ENCODE measurements at places on chromosomes 2 and 18.

DNA sequence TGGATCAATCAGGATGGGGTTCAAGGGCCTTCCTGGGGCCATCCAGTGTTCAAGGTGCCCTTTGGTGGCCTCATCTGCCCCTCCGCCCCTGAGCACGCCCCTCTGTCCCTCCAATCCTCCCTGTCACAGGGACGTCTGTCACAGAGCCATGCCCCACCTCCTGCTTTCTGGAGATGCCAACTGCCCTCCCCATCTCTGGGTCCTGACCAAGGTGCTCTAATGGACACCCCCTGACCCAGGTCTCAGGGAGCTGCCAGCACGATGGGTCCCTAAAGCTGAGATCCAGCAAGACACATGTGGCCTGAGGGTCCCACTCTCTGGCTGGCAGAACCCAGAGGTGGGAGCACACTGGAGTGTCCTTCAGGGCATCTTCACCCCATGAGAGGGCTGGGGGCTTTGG, 2.1 kb upstream of the TEKT4 start:
- no peak for DNase-seq

GRCh38 chr2:100882645-100883613, 63.0 kb downstream of the NPAS2 start:
- DNase-seq, result no peak

DNA sequence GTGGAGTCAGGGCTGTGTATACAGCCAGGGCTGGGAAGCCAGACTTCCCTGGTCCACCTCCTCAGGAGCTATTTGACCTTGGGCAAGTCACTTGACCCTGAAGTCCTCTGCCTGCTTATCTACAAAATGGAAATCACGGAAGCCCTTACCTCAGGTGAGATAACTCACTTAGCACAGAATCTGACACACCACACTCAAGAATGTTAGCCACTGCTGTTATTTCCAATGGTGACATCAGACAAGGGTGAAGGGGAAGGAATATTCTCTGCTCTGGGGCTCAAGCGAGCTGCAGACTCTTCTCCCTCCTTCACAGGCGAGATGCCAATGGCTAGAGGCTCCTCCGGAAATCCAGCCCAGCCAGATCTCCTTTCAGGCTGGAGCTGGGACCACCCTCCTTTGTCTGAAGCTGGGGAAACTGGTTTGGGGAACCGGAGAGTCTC, 189.6 kb downstream of the HAUS1 start:
- DNase-seq, result no peak

DNA sequence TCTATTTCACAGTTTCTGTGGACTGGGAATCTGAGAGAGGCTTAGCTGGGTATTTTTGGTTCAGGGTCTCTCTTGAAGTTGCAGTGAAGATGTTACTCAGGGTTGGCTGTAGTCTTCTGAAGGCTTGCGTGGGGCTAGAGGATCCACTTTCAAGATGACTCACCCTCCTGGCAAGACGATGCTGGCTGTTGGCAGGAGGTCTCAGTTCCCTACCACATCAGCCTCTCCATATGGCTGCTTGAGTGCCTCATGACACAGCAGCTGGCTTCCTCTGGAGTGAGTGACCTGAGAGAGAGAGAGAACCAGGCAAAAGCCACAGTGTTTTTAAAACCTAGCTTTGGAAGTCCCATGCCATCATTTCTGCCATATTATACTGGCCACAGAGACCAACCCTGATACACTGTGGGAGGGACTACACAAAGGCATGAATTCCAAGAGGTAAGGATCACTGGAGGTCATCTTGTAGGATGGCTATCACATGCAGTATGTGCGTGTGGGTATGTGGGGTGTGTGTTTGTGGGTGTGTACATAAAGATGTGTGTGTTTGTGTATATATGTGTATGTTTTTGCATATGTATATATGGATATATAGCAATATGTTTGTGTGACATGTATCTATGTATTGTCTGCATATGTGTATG, 25.1 kb downstream of the DNPEP start:
- DNase-seq, result no peak

DNA sequence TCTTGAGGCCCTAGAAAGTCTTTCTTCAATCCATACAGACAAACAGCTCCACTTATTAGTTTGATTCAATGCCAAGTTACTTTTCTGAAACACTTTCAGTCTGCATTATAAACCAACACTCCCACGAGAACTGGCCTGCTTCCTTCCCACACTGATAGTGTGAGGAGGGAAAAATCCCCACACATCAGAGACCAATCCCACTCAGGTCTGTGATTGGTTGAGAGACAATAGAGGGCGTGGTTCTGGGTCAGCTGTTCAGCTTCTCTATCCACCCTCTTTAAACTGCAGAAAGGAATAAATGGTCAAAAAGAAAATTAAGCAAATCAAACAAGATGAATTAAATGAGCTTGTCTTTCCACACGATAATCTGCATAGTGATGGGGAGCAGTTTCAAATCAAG, 152.5 kb downstream of the NRP2 start:
- no peak for DNase-seq

- no peak for DNase-seq
These were observed 20.7 kb upstream of the DNAH6 start for GRCh38 chr2:84495539-84496146.

DNA sequence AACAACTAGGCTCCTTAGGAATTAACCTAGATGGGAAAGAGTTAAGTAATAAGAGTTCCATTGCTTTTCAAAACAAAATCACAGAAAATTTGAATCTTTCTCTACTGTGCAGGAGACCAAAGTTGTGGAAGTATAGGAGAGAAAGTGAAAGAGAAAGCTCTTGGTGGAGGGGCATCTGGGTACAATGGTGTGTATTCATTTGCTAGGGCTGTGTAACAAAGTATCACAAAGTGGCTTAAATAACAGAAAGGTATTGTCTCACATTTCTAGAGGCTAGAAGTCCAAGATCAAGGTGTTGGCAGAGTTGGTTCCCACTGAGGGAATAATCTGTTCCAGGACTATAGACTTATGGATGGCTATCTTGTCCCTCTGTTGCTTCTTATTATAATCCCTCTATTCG, 50.5 kb upstream of the GORASP2 start:
- DNase-seq, result no peak

DNA sequence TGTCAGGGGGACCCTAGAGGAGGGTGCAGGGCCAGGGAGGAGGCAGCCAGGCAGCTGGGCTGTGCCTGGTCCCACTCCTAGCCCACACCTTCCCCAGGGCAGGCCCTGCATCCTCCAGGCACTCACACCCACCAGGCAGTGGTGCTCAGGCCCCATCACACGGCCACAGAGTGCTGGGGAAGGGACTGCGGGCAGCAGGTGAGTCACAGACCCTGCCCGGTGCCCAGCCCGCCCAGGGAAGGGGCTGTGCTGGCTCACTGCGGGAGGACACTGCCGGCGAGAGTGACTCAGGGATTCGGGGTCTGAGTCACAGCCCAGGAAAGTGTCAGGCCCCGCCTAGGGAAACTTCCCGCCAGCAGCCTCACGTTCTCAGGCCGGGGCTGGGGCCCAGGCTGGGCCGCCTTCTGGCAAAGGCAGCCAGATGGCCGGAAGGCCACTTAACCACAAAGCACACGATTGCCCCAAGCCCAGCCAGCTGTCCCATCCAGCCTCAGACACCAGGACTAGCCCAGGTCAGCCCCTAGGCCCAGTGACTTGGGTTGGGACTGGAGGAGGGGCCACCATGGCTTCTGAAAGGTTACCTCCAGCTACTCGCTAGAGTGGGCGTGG, 42.2 kb downstream of the BIN1 start:
- no peak for DNase-seq

DNA sequence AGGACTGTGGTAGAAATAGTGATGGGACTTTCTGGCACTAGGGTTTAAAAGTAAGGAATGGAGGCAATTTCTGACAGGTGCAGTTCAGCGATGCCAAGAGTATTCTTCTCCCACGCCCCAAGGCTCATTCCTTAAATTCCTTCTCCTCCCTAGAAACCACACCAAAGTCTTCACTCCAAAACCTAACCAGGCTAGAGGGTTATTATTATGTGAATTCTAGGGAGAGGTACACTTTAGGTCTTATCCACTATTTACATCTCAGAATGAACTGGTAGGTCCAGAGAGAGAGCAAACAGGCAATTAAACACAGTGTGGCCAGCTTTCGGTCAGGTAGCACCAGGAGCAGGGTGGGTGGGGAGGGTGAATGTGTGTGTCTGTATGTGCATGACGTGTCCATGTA, 11.4 kb downstream of the IL1F10 start:
- DNase-seq, result no peak

DNA sequence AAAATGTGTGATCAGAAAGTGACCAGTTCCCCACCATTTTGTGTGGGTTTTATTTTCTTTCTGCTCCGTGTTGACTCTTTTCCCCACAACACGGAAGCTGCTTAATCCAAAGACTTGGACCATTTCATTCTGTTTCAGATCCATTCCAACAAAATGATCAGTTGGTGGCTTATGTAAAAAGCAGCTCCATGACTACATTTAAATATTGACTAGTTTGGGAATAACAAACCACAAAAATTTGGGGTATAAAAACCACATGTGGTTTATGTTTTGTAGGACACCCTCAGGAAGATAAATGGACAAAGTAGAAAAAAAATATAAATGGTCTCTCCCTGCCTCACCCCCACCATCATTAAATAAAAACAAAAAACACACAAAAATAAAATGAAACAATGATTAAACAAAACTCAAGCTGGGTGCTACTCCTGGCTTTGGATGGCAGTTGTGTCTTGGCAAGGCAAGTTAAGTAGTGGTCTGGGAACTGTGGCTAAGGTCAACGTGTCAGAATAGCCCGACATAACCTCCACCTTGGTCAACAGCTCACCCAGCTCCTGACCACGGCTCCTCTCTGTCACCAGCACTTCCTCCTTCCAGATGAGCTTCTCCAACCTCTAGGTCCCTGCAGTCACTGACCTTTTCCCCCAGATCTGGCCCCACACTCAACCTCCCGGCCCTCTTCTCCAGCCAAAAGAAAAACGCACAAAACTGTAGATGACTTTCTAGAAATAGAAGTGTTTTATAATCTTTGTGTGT, 12.8 kb upstream of the WIPF1 start:
- DNase-seq, result no peak

GRCh38 chr2:117717072-117717471, 97.4 kb upstream of the DDX18 start:
- DNase-seq, result no peak

GRCh38 chr18:42617221-42617620, 498.3 kb downstream of the RIT2 start:
- DNase-seq, result no peak

- DNase-seq, result no peak
These were observed 14.0 kb downstream of the MBD2 start for GRCh38 chr18:54210463-54210862.

DNA sequence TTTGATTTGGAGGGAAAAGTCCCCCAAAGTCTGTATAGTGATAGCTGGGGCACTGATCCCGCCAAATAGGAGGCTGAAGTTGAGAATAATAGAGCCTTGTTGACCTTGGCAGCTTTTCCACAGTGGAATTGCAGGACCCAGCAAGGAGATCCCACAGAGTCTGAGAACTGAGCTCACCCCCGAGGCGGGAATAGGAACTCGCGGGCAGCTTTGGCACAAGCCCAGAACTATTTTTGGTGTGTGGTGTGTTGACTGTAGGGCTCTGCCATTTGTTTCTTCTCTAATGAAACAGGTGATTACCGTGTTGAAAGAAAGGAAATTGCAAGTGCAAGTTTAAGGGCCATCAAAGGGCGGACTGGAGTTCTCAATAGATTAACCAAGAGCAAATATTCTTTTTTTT, 34.0 kb downstream of the SH3RF3 start:
- DNase-seq, result no peak

DNA sequence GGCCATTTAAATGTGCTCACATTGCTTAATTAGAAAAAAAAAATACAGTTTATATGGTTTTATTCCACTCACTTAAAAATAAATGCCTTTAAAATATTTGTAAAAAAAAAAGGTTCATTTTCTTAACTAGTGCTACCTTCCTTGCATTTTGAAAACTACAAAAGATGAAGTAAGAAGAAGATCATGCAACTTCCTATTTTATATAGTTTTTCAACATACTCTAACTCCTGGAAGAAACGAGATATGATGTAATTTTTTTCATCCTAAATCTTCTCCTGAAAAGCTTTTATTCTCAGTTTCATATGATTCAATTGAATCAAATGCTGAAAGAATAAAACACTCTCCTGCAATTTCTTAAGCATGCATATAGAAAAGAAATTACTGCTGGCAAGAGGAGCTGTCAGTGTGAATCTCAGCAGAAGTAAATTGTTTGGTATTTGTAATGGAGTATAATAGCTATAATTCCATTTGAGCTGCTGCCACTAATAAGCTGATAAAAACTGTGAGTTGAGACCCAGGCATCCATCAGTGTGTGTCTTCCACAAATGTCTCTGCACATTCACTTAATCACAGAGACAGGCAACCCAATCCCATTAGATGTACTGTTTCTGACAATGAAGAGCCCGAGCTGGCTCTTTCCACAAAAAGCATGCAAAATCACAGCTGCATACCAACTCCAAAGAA, 3.7 kb downstream of the FTCDNL1 start:
- DNase-seq, result no peak

DNA sequence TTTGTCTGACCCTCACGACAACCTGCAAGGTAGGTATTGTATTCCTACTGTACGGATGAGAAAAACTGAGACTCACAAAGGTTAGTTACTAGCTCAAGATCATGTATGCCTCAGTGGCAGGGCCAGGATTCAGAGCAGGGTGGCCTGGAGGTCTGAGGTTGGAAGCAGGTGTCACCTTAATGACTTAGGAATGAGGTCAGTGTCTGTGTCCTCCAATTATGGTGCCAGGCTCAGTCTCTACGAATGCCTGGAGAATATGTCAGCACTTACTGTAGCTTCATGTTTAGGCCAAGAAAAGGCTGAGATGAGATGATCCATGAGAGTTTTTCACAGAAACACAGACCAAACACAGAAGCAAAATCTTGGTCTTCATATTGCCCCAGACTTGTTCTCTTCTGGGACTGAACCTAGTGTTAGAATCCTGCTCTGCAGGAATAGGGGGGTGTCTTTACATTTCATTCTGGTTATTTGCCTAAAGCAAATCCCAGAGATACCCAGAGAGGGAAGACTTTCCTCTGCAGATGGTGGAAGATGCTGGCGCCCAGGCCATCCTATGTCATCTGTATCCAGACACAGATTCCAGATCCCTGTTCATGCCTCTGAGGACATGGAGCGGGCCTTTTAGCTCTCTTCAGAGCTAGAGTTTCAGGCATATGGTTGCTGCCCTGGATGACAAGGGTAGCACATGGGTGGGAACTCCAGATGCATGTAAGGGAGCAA, 16.3 kb upstream of the RAB10 start:
- no peak for DNase-seq

- no peak for DNase-seq
These were observed 144.9 kb upstream of the MYCN start for GRCh38 chr2:15795426-15795825.
